Mammary epithelial cell (primary cell): ENCODE measurements at places on chromosomes 12 and 14. TPM values are rescaled to one million over a fixed set of nuclear protein-coding genes. Genes with fewer than 3 reads are reported as not detected.

DNA sequence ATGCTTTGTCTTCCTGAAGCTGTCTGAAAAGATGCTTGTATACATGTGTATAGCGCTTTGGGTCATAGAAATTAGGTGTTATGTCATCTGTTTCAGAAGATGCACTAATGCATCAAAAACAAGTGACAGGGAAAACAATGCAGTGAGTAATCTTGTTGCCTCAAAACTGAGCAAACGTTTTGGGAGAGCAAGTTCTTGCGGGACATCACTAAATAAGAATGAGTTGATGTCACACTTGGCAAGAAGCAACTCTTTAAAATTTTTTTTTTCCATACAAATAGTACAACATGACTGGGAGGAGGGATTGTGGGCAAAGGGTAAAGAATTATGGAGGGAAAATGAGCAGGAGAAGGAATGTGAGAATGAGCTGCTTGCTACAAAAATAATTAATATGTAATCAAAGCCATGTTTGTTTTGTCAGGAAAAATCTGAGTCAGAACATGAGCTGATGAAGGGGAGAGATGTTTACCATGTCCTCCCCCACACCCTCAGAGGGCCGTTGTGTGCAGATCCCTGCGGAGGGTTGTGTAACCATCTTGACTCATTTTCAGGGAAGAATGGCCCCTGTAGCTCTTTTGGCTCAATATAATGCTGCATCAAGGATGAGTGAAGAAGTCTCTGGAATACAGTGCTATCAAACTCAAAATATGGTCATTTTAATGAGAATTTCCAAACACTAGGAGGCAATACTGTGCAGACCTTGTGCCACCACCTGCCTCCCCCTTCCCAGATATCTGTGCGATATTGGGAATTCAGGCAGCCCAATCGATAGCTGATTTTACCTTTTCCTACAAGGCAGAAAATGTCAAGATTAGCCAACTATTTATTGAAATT lies 41.4 kb downstream of the BORCS5 start:
- peak; percentile 90 for DNase-seq

DNA sequence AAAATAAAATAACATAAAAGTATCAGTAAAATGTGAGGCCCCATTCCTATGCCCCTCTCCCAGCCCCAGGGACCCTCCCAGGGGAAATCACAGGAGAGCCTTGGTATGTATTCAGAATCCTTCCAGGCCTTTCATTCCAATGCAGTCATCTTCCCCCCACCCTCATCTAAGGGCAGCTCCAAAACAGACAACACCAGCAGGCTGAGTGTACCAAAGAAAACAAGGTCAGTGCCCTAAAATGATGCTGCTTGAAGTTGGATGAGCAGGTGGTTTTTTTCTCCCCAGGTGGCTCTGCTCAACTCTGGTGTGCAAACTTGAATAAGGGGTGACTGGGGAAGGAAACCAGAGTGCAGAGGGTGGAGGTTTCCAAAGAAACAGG lies 56.2 kb downstream of the TSPAN9 start:
- no peak for DNase-seq

DNA sequence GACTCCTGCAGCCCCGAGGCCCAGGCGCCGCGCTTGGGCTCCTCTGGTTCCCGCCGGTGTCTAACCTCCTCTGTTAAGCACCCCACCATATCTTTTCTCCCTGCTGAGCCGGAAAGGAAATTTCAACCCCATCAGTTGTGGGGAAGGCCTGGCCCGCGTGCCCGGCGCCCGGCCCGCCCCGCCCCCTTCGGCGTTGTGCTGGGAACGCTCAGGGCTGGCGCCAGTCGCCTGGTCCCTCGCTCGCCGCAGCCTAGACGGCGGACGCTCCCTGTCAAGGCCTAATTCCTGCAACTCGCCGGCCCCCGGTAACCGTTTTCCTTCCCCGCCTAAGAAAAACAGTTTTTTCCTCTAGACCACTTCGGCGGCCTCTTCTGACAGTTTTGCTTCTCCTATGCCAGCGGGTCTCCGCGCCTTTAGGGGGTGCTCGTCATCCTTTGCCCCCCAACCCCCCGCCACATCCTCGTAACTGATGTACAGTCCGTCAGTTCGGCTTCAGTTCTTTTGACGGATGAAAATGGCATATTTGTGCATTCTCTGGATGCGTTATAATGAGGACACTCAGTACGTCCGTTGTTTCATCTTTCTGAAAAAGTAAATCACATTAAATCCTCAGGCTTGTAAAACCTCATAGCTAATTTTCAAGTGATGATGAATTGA lies 506 bp upstream of the NAP1L1 start:
- DNase-seq = no peak

SLC8A3 gene
- 0.40 TPM for polyA plus RNA-seq

CPNE6 gene
- not detected for polyA plus RNA-seq

PTHLH gene
- polyA plus RNA-seq = 246 TPM

EXD2 gene
- 16.1 TPM for polyA plus RNA-seq

DNA sequence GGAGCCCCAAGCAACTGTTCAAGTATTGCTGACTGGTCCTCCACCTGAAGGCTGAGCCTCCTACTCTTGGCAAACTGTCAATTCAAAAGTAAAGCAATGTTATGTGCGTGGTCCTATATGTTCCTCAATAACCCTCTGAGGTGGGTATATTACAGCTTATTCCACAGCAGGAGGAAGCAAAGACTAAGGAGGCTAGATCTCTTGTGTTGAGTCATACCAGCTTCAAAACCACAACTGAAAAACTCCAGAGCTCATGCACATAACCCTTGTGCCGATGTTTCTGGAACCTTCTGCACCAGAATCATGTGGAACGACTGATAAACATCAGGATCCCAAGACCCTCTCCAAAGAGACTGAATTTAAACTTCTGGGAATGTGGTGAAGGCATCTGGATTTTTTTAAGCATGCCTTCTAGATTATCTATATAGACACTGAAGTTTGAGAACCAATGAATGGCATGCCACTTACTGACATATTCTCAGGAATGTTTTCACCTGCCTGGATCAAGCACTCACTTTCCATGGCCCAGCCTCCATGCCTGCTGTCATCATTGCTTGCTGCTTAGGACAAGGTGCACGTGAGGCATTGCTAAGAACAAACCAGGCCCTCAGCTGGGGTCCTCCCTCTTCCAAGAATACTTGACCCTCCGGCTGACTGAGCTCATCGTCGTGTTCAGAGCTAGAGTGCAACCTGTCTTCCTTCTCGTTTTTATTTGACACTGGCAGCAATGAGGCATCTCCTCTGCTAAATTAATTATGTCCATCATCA lies 194.7 kb downstream of the BCL11B start:
- DNase-seq = peak; percentile 40

- DNase-seq = no peak
These were observed 40.3 kb upstream of the DCD start for GRCh38 chr12:54688309-54689033.

KCNH3 gene
- 0.08 TPM for polyA plus RNA-seq

HPD gene
- polyA plus RNA-seq = 0.03 TPM

SPRYD4 gene
- 2.8 TPM for polyA plus RNA-seq

GRCh38 chr12:68497702-68498101 lies 113.0 kb upstream of the RAP1B start:
- DNase-seq = peak; percentile 83

IAPP gene
- polyA plus RNA-seq = not detected

GRCh38 chr14:59389936-59390335 lies 75.2 kb downstream of the GPR135 start:
- peak; percentile 9 for DNase-seq

DNA sequence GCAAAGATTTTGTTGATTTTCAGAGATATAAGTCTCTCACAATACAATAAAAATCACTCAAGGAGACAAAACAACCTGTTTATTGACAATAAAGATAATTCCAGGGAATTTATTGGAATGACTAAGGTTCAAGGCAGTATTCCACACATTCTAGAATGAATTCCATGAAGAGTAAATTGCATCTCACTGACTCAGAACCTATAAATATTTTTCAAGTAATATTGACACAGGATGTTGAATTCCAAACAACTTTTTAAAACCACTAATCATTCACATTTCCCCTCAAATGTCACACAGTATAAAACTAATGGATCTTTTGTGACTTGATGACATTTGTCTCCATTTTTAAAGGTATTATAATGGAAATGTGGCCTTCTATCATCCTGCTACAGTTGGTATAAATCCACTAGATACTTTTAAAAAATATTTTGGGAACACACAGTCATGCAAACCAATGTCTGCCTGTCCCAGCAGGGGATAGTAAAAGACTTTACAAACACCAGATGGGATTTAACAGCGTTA lies 42.1 kb upstream of the LGR5 start:
- no peak for DNase-seq

GRCh38 chr14:63654346-63654745 lies 12.7 kb upstream of the WDR89 start:
- DNase-seq = no peak

DNA sequence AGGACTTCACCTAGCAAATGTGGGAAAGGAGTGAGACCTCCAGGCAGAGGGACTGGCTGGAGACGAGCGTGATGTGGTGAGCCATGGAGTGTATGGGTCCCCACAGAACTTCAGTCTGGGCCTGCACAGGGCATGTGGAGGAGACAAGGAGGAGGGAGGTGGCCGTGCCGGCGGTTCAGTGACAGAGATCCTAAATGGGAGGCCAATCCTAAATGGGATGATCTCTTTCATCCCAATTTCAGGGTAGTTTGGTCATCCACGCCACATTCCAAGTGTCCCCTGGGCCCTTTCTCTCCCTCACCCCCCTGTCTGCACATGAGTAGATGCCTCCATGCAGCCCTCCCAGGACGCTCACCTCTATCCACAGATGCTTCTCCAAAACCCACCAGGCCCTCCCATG lies 13.2 kb downstream of the SERPINA5 start:
- DNase-seq = no peak

- DNase-seq = no peak
These were observed 50.9 kb downstream of the FBXO33 start for GRCh38 chr14:39381366-39381765.

HOXC10 gene
- 0.83 TPM for polyA plus RNA-seq

DNA sequence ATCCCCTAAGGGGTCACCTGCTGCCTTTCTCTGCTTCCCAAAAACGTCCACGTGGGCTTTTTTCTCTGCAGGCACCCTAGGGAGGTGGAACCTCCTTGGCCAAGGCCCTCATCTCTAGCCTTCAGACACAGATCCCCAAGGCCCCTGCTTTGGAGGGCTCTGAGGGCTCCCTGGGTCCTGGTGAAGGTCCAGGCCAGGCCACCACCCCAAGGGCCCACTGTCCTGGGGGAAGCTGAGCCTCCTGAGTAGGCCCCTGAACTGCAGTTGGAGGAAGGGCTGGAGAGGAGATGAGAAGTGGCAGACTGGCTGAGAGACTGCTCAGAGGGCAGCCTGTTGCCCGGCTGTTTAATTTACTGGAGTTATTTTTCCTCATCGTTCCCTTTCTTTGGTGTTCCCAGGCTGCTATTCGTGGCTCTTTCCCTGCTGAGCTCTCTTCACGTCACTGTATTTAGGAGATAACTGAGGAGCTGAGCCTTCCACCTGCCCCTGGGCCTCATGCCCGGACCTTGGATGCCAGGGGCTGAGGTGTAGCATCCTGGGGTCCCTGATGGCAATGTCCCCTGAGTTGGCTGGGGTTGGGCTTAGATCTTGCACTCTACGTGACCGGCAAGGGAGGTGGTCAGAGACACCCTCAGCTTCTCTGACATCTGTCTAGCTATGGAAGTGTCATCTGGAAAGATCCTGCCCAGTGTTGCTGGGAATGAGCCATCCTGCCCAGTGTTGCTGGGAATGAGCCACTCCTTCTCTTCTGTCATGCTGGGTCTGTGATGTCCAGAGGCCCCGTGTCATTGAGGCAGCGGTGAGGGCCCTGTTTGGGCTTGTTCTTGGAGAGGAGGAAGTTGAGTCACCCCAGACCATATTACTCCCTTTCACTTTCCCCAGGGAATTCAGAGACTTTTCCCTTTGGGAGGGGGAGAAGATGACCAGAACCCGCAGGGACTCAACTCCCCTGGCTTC lies 139.8 kb downstream of the TSPAN9 start:
- DNase-seq = peak; percentile 96

GRCh38 chr12:26524862-26525465 lies 308.0 kb downstream of the ITPR2 start:
- peak; percentile 31 for DNase-seq

LRP1-AS gene
- not detected for polyA plus RNA-seq

FOXG1 gene
- not detected for polyA plus RNA-seq

RNASE2 gene
- not detected for polyA plus RNA-seq

DNA sequence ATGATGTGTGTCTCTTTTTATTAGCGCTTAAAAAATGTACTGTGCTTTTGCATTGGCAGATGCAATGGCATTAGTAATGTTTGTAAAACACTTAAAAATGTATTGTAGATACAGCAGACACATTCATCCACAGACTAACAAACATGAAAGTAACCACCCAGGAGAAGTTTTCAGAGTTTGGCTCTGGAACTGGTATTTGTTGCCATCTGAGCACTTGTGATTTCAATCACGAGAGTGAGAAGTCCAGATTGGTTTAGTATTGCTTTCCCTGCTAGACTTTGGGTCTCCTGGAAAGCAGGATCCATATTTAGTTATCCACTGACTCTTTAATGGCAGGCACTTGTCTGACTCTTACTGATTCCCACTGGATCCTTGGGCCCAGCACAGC lies 13.2 kb downstream of the RASSF8 start:
- no peak for DNase-seq

P2RX7 gene
- 0.26 TPM for polyA plus RNA-seq

DNA sequence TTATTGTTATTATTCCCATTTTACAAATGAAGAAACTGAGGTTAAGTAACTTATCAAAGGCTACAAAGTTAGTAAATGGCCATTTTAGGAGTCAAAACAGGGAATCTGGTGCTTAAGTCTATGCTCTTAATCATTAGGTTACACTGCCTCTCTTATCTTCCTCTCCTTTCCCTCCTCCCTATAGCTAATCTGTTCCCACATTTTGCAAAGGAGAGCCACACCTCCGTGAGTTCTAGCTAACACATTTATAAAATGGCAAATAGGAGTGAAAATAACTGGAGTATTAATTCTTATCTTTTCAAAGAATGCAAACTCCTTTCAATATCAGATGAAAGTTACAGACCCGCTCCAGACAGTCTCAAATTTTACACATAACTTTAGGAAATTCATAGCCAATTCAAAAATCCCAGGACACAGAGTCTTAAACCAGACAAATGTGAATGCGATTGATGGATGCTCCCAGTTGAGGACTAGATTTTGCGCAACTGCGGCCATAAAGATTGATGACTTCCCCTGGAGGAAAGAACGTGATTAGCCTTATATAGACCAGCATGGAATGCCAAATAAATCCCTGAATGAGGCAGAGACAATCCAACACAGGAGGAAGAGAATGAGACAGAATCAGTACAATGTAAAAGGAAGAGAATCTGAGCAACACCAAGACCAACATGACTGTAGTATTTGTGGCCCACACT lies 225.0 kb upstream of the ARID2 start:
- no peak for DNase-seq

- peak; percentile 32 for DNase-seq
These were observed 34.8 kb downstream of the HIGD1C start for GRCh38 chr12:50986966-50987737.

KRT81 gene
- 90.5 TPM for polyA plus RNA-seq

GRCh38 chr14:92789457-92790089 lies 4.5 kb upstream of the GOLGA5 start:
- DNase-seq = no peak

KCNA1 gene
- polyA plus RNA-seq = not detected

ACOT4 gene
- polyA plus RNA-seq = 0.41 TPM
